Stimulated activated naive CD4-positive, alpha-beta T cell (primary cell): ENCODE measurements at places on chromosomes 7 and 10.

DNA sequence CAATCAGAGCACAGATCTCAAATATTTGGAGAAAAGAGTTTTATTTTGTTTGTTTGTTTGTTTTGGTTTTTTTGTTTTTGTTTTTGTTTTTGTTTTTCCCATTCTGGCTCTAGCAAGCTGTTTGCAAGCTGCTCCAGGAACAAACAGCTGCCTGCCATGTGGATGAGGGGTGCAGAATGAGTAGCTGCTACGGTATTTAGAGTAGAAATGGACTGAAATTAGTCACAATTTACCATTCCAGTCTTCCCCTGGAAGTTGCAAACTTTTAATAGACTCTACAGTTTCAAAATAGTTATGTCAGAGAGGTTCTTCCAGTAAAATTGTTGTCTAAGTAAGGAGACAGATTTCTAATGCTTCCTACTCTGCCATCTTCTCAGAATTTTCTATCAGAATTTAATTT, 27.1 kb upstream of the TAS2R16 start:
- no peak for DNase-seq

DNA sequence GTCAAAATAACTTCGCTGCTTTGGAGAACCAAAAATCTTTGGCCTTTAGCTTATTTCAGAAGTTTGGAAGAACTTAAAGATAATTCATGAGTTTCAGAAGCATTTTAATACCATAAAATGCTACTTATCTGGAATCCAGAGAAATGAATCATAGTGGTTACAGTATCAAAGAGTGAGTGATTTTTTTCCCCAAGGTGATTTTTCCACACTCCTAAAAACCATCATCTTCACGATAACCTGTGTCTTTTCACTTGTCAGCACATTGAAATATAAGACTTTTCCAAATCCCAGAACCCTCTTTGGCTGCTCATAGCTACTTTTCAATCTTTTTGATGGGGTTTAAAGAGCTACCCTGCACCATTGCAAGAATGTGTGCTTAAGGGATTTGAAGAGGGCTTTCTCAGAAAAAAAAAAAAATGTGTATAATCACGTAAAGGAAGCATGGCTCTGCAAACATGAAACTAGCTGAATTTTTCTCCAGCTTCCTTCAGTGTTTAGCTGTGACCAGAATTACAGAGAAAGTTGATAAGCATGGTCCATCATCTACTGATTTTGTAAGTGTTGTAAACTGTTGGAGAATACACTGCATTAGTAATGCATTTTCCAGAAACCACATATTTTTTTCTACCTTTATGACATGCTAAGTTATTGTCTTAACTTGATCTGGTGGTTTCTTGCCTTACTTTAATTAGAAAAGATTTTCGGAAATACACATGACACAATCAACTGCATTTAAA, 134.9 kb downstream of the BICC1 start:
- no peak for DNase-seq

DNA sequence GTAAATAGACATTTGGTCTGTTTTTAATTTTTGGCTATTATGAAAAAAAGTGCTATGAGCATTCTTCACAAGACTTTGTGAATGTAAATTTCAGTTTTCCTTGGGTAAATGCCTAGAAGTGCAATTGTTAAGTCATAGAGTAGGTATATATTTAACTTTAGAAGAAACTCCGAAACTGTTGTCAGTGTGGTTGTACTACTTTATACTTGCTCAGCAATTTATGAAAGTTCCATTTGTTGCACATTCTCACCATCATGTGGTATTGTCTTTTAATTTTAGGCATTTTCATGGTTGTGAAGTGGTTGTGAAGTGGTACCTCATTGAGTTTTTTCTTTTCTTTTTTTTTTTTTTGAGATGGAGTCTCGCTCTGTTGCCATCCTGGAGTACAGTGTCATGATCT, 60.0 kb downstream of the TYW1 start:
- DNase-seq = no peak

GRCh38 chr10:76282061-76283025, 850.9 kb downstream of the LRMDA start:
- no peak for DNase-seq

- DNase-seq = no peak
Observed at GRCh38 chr10:15393139-15393825, 22.2 kb upstream of the FAM171A1 start.

DNA sequence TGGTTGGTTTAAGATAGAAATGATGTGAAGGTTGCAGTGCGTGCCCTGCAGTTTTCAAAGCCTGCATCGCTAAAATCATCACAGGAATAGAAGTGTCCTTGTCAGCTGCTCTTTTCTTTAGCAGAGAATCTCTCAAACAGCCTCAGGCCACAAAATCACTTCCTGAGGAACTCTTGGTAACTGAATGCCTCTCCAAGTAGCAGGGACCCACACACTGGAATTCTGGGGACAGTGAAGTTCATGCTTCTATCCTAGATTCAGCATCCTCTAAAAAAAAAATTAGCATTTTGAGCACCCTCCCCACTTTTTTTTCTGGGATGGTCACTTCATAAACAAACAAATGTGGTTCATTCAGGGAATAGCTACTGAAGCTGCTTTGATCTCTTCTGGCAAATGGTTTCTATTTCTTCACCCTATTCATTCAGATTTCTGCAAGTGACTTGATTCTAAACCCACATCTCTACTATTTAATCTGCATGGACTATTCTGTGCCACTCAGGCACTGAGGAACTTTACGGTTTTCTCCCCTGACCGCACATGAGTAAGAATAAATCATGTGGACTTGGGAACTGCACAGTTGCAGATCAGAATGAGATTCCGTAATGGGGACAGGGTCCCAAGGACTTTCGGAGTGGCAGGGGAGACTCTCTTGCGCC, 306.9 kb downstream of the FRMD4A start:
- no peak for DNase-seq

GRCh38 chr7:147432079-147432478, 1158.5 kb upstream of the C7orf33 start:
- no peak for DNase-seq

DNA sequence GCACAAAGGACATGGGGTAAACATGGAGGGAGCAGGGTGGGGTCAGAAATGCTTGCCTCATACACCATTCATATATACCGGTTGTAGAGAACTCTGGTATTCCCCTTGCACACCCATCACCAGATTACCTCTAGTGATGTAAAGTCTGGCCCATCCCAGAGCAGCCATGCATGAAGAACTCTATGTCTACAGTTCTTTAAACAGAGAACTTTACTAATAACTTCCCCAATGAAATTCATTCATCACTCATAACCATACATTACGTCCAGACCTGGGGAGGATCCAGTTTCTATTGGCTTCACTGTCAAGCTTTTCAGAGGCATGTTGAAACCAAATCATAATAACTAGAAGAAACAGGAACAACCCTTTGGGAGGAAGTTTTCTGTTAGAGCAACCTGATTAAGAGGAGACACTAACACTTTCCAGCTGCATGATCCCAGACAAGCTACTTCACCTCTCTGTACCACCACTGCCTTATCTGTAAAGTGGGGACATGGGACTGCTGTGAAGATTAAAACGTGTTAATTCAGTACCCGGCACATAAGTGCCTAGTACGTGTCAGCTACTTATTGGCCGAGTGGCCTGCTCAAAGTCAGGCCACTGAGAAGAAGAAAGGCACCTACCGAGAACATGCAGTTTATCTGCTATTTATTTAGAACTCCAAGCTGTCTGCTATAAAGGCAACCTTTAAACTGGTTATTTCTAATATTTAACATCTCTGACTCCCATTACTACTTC, 59.7 kb downstream of the IGF2BP3 start:
- no peak for DNase-seq

GRCh38 chr10:93222876-93223275, 149.2 kb downstream of the CYP26A1 start:
- no peak for DNase-seq

DNA sequence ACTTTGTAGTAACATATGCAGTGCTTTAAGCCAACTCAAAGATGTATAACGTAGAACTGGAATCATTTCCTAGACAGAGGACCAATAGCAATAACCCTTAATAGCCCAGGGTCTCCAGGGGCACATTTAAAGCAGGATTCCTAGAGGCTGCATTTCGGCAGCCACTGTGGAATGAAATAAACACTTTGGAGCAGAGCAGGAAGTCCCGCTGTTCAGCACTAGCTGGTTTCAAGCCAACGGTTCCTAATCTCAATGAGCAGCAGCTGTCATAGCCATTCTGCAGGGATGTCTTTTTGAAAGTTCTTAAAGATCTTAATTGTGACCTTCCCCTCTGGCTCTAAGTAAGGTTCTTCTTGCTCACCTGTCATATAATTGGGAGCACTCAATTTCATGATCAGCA, 18.4 kb upstream of the MACROH2A2 start:
- no peak for DNase-seq

- no peak for DNase-seq
Observed at GRCh38 chr10:49252313-49253034, 46.5 kb upstream of the C10orf71 start.

GRCh38 chr7:106618480-106618879, 42.5 kb downstream of the CCDC71L start:
- no peak for DNase-seq

DNA sequence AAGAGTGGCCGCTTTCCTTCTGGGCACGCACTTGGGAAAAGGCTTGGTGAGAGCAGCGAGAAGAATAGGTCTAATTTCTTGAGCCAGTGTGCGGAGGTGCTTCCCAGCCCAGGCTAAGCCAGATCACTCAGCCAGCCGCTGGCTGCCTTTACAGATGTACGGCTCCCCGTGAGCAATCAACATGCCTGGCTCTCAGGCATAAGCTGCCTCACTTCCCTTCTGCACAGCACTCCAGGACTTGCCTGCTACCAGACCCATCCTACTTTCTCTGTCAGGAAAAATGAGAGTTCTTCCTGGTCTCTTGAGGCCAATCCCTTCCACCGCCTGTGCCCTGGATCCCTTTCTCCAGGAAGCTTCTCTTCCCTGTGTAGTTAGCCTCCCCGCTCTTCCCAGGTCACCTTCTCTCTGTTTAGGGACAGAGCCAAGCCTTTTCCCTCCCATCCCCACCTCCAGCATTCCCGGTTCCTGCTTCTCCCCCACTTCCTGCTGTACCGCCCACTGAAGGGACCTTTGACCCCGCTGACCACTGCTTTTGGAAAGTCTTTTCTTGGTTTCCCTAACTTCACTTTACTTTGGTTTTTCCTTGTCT, 1.1 kb upstream of the ACTR3C start:
- DNase-seq = no peak

DNA sequence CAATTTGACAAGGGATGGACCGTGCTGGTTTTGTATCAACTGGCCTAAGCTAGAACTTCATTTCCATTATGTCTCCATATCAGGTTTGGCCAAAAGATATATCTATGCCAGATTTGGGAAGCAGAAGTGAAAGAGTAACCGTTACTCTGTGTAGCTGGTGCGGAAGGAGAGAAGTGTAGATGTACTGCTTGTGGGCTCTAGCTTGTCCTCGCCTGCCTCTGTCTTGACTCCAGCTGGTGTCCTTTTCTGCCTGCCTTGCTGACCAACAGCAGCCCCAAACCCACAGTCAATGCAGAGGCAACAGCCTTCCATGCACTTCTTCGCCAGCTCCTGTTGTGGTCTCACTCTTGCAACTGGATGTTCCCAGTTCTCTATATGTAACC, 128.5 kb downstream of the KIF20B start:
- DNase-seq = no peak

DNA sequence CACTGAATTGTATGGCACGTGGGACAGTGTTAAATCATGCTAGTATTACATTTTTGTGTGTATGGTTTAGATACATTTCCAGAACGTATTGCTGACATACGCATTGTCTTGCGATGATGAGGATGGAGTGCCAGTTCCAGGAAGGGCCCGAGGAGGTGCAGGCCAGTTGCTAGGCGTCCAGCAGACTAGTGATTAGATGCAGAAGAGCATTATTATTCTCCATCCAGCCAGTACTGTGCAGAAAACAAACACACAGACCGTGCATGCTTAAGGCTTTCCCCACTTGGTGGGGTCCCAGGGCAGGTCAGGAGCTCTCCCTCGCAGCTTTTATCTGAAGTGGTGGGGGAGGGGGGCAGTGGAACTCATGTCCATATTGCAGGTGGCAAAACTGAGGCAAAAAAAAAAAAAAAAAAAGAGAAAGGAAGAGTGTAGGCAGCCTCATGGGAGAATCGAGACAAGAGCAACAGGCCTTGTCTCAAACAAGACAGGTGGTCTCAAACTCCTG, 189.2 kb downstream of the CAMK1D start:
- DNase-seq = no peak

DNA sequence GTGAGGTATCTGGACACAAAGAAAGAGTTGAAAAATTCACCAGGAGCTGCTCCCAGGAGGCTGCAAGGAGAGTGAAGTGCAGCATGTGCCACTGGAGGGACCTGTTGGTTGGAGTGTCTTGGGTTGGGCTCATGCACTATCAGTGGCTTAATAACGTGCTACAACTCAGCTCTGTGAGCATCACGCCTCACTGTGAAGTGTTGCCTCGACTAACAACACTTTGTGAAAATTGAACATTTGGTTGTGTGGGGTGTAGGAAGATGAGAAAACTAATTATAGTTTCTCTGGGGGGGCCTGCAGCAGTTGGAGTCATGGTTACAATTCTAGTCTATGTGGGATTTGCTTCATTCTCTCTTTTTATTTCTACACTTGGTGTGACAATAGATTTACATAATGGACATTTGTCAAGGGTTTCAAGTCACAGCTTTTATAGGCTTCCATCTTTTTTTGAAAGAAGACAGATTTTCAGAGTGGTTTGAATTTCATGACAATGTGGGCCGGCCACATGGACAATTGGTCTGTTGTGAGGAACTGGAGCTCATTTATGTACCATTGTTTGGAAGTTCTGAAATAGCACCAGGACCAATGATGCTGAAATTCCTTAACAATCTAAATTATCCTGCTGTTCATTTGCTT, 121.3 kb downstream of the RAMP3 start:
- DNase-seq = no peak

GRCh38 chr7:70587739-70588138, 544.2 kb upstream of the GALNT17 start:
- no peak for DNase-seq

- DNase-seq = no peak
Observed at GRCh38 chr7:125201002-125201401, 271.4 kb upstream of the POT1 start.

- no peak for DNase-seq
Observed at GRCh38 chr10:84314275-84314674, 14.1 kb upstream of the CCSER2 start.

- no peak for DNase-seq
Observed at GRCh38 chr7:50837965-50838364, 55.3 kb upstream of the GRB10 start.

DNA sequence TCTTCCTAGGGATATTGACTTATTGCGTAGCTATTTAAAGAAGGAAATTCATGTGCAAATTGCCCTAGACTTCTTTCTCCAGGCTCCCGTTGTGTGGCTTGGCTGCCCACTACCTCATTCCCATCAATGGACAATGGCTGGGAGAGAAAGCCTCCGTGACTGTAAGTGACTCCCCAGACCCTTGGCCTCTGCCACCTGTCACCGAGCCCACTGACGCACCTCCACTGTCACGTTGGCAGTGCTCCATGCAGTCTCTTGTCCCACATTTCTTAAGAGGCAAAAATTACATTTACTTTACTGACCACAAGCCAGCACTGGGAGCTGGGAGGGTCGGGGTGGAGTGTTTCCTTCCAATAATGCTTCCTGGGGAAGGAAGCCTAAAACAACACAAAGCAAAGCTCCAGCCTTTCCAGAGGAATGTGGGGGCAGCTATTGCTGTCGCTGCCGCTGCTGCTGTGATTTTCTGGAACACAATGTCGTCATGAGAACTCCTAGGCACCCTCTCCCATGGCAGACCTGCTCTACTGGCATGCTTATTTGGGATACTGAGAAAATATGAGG, 89.7 kb upstream of the STEAP1B start:
- no peak for DNase-seq

GRCh38 chr7:106450716-106451115, 165.9 kb upstream of the NAMPT start:
- no peak for DNase-seq
